ENCODE measurements at places on chromosomes 16 and 17.

DNA sequence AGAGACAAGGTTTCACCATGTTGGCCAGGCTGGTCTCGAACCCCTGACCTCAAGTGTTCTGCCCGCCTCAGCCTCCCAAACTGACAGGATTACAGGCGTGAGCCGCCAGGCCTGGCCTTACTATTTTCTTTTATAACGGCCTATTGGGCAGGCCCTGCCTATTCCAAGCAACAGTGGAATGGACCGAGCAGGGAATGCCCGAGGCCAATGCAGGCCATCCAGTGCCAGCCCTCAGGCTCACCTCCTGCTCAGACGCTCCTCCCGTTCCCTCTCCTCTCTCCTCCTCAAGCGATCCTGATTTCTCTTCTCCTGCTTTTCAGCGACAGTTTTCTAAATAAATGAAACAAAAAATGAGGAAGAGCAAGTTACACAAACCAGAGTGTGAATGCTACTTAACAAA, 12.4 kb downstream of the HBQ1 start:
- no peak for DNase-seq

- no peak for DNase-seq
Observed at GRCh38 chr16:89572073-89572484, 3.5 kb upstream of the CPNE7 start.

GRCh38 chr16:683396-684070, 601 bp downstream of the JMJD8 start:
- no peak for DNase-seq

- no peak for DNase-seq
Observed at GRCh38 chr17:29145289-29146073, 34.7 kb downstream of the MYO18A start.

DNA sequence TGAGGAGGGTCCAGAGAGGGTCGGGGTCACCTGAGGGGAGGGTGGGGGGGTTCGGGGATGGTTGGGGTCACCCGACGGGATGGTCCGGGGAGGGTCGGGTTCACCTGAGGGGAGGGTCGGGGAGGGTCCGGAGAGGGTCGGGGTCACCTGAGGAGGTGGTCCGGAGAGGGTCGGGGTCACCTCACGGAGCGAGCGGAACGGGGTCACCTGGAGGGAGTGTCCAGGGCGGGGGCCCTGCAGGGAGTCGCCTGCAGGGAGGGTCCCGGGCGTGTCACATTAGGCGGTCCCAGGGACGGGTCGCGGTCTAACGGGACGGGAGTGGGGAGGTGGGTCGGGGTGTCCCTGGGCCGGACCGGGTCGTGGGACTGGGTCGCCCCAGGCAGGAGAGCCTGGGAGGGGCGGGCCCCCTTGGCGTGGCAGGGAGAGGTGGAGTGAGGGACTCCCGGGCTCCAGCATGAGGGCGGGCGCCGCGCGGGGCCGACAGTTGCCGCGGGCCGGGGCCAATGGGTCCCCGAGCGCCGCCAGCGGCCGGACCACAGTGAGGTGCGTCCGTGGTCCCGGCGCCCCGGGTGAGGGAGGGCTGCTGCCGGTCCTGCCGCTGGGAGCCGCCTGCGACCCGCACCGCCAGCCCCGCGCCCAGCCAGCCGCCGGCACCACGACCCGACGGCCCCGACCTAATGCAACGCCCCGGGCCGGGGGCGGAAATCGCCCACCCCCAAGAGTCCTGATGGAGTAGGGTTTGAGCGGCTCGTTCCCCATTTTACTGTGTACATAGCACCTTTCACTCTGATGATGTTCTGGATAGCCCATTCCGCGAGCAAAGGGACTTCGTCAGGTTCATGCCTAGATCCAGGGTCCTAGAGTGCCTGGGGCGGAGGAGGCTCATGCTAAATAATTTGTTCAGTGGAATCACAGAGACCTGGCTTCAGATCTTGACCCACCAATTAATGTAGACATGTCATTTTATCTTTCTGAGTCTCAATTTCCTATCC, 1.2 kb upstream of the ABCA3 start:
- DNase-seq, result no peak

DNA sequence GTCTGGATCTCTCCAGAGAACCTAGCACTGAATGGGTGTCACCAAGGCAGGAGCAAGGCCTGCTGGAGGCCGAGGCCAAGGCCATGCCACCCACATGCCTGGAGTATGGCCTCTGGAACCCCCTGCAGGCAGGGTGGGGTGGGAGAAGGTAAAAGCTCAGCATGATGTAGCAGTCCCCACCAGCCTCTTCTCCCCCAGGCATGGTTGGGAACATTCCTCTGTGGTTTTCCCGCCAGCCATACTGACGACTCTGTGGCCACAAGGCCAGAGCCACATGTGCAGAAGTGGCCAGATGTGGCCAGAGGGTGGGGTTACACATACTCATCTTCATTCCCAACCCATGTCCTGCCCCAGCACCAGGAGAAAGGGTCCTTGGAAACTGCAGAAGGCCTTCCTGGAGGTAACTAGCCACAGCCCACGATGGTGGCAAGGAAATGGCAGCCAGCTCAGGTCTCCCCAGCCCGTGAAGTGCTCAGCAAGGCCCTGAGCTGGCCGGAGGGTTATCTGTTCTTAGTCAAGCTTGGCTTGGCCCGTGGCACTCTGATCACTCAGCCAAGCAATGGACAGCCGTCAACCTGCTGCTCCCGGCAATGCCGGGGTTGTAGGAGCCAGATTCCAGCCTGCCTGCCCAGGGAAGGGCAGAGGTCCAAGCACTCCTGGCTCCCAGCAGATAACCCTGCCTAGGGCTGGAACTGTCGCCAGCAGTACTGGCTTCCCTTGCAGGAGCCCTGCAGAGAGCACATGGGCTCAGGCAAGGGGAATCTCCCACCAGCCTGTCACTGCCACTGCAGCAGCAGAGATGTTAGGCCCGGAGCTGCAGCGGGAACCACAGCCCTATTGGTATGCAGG, 26.1 kb downstream of the HDAC5 start:
- peak; percentile 45 for DNase-seq

- no peak for DNase-seq
Observed at GRCh38 chr16:88686062-88686438, 257 bp downstream of the SNAI3 start.

- DNase-seq, result no peak
Observed at GRCh38 chr16:80517846-80518245, 22.9 kb upstream of the DYNLRB2 start.

DNA sequence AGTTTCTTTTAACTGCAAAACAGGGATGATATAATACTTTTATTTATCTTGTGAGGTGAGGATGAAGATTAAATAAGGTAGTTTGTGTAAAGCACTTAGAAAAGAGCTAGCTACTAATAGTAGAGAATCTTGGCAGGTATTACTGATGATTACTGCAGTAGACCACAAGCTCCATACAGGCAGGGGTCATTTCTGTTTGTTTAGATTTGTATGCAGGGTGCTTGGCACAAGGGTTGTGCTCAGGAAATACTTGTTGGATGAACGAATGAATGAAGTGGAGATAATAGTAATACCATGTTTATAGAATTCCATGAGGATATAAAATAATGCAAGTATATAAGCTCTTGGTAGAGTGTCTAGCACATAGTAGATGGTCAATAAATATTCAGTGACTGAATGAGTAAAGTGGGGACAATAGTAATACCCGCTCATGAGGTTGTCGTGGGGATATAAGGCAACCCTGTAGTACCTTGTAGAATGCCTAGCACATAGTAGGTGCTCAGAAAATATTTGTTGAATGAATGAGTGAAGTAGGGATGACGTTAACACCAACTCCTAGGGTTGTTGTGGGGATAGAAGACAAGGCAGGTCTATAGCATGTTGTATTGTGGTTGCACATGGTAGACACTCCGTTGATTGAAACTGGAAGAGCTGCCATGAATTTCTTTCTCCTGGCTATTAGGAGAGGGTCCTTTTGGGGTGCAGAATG, 83.0 kb downstream of the ABCC1 start:
- DNase-seq, result no peak

Measured in AG09309 (cell line).